Naive thymus-derived CD4-positive, alpha-beta T cell (primary cell): ENCODE measurements at places on chromosomes 16 and 17. TPM values are rescaled to one million over a fixed set of nuclear protein-coding genes. Genes with fewer than 3 reads are reported as not detected.

CTU2 gene
- total RNA-seq: 43.3 TPM

XYLT1 gene
- total RNA-seq: 48.6 TPM

SLC5A10 gene
- total RNA-seq: 0.17 TPM

DNA sequence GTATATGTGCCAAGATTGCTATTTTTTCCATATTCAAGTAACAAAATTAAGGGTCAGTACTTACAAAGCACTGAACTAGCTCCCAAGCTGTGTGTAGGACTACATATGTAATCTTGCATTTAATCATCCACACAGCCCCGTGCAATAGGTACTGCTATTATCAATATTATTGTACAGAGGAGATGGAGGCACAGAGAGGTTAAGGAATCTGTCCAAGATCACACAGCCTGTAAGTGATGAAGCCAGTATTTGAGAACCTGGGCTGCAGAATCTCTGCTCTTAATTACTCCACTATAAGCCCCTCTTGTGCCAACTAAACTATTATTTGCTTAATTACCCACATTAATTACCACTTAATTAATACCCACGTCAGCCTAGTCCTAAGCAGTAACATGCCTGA, 134.1 kb downstream of the KATNIP start:
- H3K36me3 ChIP-seq: no peaks in the 10 kb centered on the region
- DNase-seq: no peak
- no peak overlapping the region for H3K4me3 ChIP-seq

DNA sequence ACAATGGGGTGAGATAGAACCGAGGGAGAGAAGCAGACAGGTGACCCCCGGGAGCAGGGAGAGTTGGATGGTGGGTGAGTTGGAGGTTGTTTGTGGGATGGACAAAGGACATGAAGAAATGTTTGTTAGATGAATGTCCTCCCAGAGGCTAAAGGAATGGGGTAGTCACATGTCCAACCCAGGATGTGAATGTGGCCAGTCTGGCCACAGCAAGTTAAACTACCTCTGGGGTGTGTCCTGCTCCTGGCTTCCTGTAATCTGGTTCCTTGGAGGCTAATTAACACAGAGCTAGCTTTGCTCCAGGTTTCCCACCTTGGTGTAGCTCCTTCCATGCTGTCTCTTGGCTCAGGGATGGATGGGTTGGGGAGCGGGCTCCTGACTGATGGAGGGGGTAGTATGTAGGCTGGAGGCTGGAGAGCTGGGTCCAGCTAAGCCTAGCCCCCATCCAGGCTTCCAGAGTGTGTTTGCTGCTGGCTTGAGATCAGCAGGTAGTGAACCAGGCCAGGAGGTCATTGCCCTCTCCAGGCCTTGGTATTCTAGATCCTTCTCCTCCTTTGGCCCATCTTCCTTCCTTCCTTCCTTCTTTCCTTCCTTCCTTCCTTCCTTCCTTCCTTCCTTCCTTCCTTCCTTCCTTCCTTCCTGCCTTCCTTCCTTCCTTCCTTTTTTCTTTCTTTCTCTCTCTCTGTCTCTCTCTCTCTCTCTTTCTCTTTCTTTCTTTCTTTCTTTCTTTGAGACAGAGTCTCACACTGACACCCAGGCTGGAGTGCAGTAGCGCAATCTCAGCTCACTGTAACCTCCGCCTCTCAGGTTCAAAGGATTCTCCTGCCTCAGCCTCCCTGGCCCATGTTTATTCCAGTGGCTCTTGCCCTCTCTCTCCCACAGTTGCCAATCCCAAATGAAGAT, 28.0 kb upstream of the UBE2G1 start:
- DNase-seq: no peak
- H3K27ac ChIP-seq: no peak overlapping the region
- no peaks in the 10 kb centered on the region for H3K36me3 ChIP-seq
- no peaks in the 10 kb centered on the region for H3K4me1 ChIP-seq
- no peak overlapping the region for H3K4me3 ChIP-seq

- H3K27ac ChIP-seq: no peak overlapping the region
- no peaks in the 10 kb centered on the region for H3K36me3 ChIP-seq
- H3K4me3 ChIP-seq: peak overlapping the region; percentile 25
- peaks cover 26% of the 10 kb centered on the region for H3K4me1 ChIP-seq
- no peak for DNase-seq
- no peaks in the 10 kb centered on the region for H3K27me3 ChIP-seq
Observed at GRCh38 chr17:1197379-1197778, 17.6 kb upstream of the ABR start.

DNA sequence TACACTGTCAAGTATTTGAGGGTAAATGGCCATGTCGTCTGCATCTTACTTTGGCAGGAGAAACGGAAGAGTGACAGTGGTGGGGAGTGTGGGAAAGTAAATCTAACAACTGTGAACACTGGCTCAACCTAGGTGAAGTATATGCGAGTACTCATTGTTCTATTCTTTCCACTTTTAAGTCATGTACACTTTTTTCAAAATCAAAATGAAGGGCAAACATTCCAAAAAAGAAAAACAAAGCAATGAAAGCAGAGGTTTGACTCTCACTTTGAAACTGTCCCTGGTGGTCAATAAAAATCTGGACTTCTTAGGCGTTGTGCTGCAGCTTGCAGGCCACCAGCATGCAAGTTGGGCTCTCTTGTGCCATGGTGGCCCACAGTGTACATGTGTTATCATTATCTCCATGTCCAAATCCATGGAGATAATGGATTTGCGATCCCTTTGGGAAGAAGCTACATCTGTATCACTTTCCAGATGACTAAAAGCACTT, 32.7 kb downstream of the STAT5B start:
- no peaks in the 10 kb centered on the region for H3K36me3 ChIP-seq
- no peaks in the 10 kb centered on the region for H3K27me3 ChIP-seq
- peaks cover 27% of the 10 kb centered on the region for H3K4me1 ChIP-seq
- no peak overlapping the region for H3K27ac ChIP-seq
- DNase-seq: no peak
- H3K4me3 ChIP-seq: no peak overlapping the region
